ENCODE measurements at places on chromosomes 6 and 20. TPM values are rescaled to one million over a fixed set of nuclear protein-coding genes. Genes with fewer than 3 reads are reported as not detected.

DNA sequence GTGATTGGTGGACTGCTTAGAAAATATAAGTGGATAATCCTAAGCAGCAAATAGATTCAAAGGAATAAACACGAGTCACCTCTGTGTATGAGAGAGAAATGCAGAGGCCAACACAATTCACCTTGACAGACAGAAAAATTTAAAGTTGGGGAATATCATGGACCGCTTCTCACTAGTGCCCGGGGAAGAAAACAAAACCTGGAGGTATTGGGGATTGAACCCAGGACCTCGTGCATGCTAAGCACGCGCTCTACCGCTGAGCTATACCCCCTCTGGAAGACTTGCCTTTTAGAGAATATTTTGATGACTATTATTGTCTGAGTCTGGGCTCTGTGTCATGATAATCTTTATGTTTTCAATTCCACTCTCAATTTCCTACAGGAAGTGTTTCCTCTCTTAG lies 111.9 kb downstream of the TRIM27 start:
- no peak for DNase-seq

GGTLC1 gene
- not detected for total RNA-seq

GRCh38 chr6:140388815-140389214 lies 1014.4 kb upstream of the CITED2 start:
- no peak for DNase-seq

GRCh38 chr6:122151066-122151465 lies 248.4 kb upstream of the HSF2 start:
- DNase-seq, result no peak

DNA sequence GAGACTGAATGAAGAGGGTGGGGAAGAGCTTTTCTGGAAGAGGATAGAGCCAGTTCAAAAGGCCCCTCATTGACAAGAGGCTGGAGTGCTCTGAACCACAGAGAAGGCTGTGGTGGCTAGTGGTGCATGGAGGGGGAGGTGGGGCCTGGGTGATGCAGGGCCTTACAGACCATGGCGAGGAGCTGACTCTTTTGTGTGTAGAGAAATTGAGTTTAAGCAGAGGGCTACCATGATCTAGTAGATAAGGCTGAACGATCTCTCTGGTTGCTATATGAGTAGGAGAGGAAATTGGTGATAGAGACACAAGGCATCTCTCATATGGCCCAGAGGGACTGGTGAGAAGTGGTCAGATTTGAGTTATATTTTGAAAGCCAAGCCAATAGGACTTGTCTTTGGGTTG lies 137.6 kb downstream of the UST start:
- DNase-seq, result no peak

DNA sequence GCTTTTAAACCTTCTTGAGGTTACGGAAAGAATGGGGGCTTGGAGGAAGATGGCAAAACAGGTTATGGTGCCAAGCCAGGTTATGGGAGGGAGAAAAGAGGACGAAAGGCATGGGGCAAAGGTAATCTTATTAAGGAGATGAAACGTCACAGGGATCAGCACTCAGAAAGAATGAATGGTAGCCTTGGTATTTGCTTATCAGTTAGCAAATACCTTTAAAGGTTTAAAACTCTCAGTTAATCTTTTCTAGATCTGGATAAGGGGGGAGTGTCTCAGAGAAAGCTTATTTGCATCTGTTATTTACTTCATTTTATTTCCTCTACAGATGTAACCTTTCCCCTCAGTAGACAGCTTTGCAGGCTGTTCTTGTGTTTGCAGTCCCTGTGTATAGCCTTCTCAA lies 55.5 kb upstream of the EEF1E1 start:
- DNase-seq, result no peak

PEX3 gene
- total RNA-seq, result 35.7 TPM

DNA sequence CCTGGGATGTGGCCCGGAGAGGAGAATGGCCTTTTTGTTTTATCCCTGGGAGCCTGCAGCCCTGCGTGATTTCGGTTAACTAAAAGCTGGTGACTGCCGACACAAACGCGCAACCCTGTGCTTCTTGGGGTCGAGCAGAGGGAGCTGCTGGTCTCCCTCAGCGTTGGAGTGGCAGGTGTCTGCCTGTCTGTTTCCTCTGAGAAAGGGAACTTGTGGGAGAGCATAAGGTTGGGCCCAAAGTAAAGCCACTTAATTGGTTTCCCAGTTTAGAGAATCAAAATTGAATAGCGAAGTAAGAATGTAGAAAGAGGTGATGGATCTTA lies 500 bp downstream of the LTV1 start:
- DNase-seq, result no peak

DNA sequence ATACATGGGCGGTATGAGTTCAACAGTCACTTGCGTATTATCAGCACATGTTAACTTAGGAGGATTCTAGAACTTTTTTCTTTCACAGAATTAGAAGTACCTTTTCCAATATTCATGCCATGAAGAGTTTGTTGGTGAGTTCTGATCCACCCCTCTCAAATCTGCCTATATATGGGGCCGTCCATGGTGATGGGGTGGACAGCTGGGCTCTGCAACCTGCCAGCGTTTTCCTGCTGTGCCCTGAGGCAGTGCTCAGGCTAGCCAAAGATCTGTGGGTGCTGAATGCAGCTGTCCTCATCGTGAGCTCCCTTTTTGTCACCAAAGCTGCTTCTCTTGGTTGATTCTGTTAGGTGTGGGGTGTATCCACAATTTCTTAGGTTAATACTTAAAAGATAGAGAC lies 88.7 kb downstream of the THBS2 start:
- peak; percentile 13 for DNase-seq

DNA sequence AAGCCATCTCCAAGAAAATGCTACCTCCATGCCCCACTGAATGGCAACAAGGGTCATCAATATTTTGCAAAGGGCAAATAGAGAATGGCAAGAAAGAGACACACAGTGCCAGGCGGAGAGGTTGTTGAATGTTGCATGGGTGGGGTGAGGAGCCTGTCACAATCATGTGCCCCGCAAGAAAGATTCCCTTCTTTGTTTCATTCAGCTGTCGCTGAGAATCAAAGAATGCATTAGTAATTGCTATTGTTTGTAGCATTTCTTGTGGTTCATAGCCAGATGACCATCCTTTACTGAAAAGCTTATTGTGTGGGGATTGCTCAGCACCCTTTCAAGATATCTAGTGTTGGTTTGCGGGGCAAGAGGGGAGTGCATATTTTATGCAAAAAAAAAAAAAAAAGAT lies 166.5 kb upstream of the QKI start:
- no peak for DNase-seq

TRERF1 gene
- total RNA-seq, result 24.7 TPM

All from ureter (tissue), 1 donor.